Retina (tissue), 1 donor: ENCODE measurements at places on chromosomes 13 and 19.

- DNase-seq = no peak
These were observed 467.9 kb downstream of the SLITRK1 start for GRCh38 chr13:83414393-83414792.

GRCh38 chr19:4472174-4472974 is at the start of gene HDGFL2:
HDGFL2 (plus strand) TSS chr19:4472297; CDS start chr19:4472351, 54 bp downstream.
- DNase-seq = no peak

DNA sequence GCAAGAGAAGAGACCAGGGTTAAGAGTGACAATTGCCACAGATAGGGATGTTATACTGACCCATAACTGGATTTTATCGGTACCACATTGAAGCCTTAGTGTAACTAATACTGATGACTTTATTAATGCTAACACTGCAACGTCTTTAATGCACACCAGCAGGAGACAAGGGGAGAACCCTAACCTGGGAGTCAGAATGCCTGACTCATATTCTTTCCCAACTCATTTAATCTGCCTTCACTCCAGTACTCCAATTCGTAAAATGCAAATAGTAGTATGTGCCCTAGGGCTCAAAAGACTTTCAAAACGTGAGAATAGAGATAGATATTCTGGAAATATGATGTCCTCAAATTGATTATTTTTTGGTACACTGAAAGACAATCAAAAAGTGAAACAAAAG is 62.4 kb downstream of the GPC6 start:
- DNase-seq = no peak

- DNase-seq = peak; percentile 44
These were observed 988 bp upstream of the CCDC169 start for GRCh38 chr13:36298535-36299068.

- no peak for DNase-seq
These were observed 130.7 kb downstream of the STK24 start for GRCh38 chr13:98446234-98446621.

DNA sequence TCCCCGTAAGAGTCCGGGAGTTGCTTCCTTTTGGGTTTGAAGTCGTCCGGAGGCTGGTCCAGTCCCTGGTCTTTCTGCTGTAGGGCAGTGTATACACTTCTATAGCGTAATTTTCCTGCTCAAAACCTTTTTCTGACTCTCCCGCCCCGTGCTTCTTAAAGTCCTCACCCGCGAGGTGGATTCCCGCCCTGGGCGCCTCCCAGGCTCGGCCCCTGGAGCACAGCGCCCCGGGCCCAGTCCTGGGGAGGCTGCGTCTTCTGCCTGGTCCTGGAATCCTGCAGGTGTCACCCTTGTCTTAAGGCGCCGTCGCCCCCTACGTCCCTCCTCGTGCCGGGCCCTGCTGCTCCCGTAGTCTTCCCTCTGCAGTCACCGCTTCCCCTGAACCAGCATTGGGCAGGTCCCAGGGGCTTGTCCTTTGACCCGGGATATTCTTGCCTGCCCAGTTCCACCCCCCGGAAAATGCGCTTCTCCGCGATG is 34.4 kb upstream of the ZNF808 start:
- peak; percentile 52 for DNase-seq

GRCh38 chr19:54011507-54012211 is 20.2 kb downstream of the CACNG6 start:
- DNase-seq = no peak

- no peak for DNase-seq
These were observed 232.0 kb upstream of the SPRY2 start for GRCh38 chr13:80572923-80573316.

DNA sequence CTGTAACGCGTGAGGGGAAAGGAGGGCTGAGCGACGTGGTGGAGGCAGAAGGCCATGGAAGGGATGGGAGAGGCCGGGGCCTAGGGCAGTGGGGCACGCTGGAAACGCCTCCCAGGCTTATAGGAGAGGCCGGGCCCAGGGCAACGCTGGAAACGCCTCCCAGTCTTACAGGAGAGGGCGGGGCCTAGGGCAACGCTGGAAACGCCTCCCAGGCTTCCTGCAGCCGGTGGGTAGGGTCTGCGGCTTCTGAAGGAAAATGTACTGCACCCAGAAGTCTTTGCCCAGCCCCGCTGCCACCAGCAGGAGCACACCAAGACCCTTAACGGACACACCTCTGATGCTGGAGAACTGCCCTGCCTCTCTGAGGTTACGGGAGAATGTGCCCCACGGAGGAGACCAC is 9.1 kb downstream of the CACTIN start:
- DNase-seq = no peak

DNA sequence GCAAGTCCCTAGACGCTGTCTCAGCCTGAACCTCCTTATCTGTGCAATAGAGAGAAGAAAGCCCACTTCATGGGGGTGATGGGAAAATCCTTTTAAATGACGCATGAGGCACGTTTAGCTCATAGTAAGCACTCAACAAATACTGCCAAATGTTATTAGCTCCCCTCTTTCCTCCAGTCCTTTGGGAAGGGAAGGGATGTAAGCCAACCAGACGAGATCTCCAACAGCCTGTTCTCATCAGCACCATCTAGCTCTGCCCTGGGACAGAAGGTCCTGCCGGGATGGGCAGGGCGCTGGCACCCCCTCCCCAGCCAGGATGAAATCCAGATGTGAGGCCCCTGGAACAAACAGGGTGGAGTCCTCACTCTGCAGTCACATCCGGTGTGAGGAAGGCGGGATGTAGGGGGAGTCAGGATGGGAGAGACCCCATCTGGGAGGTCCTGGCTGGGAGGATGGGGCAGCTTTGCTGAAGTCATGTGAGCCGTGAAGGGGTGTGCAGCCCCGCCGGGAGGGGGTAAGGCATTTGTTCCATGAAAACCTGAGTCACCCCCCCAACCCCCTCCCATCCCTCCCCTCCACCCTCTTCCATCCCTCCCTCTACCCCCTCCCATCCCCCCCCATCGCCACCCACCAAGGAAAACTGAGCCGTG is 4.6 kb downstream of the S1PR2 start:
- no peak for DNase-seq

DNA sequence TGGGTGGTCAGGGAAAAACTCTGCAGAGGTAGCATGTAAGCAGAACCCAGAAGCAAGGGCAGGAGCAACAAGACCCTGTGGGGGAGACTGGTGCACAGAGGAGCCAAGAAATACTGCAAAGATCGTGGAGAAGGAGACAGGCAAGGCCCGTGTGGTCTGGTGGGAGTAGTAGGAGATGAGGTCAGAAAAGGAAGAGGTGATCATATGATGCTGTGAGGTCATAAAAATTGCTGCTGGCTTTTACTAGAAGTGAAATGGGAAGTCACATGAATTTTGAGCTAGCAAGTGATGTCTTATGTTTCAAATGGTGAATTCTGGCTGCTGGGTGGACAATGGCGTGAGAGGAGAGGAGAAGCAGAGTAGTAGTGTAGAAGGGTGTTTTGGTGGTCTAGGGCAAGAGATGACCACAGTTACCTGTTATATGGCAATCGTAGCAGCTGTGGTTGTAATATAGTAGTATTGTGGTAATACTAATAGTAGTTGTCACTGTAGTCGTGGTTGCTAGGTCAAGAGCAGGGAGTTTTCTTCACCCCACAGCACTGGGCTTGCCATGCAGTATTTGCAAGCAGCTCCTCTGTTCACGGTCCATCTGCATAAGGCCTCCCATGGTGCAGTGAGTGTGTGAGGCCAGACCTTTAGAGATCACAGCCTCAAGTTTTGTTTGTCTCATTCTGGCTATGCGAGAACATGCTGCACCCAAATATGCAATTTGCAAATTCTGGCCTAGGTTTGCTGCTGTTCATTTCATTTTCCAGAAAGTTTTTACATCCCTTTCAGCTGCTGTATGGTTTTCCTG is 205.0 kb downstream of the TSHZ3 start:
- no peak for DNase-seq

DNA sequence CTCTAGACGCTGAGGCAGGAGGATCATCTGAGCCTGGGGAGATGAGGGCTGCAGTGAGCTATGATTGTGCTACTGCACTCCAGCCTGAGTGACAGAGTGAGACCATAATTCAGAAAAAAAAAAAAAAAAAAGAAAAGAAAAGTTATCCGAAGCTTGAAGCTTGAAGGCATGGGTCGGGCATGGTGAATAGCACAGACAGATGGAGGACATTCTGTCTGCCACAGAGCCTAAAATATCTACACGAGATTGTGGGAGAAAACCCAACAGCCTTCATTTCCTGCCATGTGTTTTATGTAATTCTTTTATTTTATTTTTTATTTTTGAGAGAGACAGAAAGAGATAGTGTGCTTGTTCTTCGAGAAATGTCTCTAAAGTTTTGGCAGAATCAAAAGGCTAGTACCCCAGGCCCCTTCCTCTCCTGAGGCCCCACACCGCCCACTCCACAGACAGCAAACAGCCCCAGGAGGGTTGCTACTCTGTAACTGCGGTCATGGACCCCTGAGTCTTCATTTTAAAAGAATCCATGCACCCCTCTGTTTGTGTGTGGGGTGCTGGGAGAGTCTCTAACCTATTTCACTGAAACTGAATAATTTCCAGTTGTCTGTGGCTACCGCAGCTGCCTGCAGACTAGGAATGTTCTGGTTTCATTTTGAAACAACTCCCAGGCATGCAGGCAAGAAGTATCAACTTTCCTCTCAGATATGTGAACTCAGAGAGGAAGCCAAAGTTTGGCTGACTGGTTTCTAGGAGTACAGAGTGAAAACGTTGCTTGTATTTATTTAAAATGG is 38.4 kb upstream of the RCBTB2 start:
- no peak for DNase-seq

GRCh38 chr19:45805719-45806118 is 9.4 kb downstream of the RSPH6A start:
- DNase-seq = no peak

DNA sequence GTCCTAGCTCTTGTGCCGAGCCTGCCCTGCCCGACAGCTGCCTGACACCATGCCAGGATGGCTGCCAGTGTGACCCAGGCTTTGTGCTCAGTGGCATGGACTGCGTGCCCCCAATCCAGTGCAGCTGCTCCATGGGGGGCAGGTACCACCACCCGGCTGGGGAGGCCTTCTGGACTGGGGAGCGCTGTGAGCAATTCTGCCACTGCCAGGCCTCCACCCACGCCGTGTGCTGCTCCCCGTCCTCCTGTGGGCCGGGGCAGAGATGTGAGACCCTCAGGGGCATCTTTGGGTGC is 9.4 kb upstream of the FXYD3 start:
- no peak for DNase-seq

DNA sequence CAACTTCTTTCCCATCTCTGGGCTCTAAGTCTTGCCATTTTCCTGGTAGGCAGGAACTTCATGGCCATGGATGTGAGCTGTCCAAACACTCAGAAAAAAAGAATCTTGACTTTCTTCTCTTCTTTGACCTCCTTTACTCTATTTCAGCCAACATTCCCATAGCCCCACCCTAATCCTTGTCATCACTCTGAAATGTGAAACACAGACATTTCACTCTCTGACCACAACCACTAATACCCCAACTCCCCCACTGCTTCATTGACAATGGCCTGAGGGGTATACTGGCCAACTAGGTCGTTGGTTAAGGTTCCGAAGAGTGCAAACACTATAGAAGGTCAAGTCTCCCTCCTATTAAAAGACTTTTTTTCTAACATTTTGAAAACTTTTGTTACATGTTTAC is 4.7 kb upstream of the CYP2A13 start:
- DNase-seq = no peak

GRCh38 chr19:52335768-52336116 is 301 bp upstream of the ZNF610 start:
- no peak for DNase-seq

DNA sequence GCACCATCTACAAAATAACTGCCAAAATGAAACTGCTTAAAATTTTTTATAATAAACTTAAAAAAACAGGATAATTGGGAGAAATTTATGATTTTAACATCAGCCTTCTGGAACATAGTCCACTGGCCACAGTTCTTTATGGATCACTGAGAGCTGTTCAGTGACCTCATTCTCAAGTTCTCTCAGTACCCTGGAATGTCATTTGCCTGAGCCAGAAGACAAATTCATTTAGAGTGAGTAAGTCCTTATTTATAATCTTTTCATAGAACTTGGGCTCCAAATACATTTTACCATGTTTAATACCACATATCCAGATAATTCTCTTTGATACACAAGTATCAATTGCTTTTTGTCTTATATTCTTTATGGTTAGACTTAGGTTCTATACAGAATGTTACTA is 87.6 kb downstream of the CAB39L start:
- DNase-seq = no peak

DNA sequence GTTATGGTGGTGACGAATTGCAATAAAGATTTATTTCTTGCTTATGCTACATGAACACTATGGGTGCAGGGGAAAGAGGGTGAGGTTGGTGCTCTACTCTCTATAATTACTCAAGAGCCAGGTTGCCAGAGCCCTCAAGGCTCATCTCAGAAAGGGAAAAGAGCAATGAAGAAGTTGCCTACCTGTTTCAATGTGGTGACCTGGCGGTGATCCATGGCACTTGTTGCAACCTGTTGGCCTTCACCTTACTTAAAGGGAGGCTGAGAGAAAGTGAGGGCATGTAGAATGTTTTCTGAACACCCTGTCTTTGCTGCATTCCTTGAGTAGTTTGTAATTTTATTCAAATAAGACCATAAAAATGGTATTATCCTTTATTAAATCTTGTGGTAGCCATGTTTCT is 394.4 kb downstream of the GPC6 start:
- DNase-seq = no peak

- no peak for DNase-seq
These were observed 60.5 kb downstream of the PARP4 start for GRCh38 chr13:24452044-24452443.

DNA sequence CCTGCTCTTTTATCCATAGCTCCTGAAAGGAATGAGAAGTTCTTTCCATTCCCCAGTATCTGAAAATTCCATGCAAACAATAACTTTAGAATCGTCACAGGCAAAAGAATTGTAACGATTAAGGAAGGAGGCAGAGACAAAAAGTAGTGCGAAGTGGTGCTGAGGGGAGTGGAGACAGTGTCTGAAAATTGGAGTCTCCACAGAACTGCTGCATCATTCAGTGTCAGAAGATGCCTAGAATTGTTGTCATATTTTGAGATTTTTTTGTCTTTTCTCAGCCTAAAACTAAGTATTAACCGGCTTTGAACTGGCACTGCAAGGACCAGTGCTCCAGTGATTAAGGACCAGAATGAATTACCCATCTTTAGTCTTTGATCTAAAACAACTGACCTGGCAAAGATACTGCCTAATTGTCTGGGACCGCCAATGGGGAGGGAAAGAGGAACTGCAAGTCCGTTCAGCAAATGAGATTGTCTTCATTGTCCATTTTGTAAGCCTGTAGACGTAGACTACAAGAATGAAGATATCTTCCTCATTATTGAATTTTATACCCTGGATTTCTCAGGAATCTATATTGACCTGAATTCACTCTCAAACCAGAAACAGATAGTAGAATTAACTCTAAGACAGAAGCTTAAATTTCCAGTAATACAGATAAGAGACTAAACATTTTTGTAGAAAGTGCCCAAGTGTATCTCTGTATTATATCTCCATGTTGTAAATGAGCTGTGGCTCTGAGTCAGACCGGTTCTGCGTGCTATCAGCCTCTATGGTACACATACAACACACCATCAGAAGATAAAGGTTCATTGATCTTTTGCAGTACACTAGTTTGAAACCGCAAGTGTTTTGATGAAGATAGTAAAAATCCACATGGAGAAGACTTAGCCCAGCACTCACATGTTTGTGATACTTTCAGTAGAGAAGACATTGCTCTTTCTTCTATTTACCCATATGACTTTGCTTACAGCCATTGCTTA is 293.2 kb downstream of the EFNB2 start:
- no peak for DNase-seq
